NCI-H2081 (cell line): ENCODE measurements at places on chromosomes 1 and 21.

DNA sequence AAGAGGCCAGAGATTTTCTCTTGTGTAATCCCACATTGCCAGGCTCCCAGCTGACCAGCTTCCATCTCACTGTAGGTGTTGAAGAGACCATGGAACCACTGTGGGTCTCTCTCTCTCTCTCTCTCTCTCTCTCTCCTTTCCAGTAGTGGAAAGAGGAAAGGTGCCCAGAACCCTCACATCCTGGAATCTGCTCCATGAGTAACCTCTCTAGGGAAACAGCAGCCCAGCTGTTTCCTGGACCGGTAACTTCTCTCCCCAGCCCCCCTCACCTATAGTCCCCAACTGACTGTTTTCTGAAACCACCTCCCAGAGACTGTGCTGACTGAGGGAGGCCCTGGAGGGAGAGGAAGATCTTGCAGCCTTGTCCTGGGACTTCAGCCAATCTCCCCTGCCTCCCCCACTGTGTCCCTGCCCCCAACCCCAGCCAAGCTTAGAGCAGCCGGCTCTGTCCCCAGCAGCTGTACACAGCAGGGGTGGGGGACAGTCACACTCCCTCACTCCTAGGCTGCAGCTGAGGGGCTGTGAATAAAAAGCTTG is 20.6 kb upstream of the SLC45A3 start:
- peak; percentile 32 for DNase-seq

DNA sequence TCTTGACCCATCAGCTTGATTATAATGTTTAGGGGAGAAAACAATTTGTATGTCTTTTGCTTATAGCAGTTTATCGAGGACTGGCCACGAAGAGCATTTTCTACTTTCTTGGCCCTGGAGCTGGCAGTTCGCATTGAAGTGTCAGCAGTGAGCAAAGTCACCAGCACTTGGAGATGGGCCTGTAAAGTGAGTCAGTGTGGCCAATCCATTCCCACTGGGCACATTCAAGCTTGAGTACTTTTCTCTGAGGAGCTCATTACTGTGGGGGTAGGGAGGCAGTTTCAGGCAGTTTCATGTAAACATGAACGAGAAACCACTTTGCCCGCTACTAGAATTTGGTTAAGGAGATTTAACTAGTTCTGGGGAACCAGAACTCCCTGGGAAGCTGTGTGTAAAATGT is 164.8 kb downstream of the PRDM2 start:
- DNase-seq = no peak

- no peak for DNase-seq
Observed at GRCh38 chr1:225469051-225469450, 41.2 kb upstream of the LBR start.

- peak; percentile 13 for DNase-seq
Observed at GRCh38 chr1:24551960-24552571, 3.8 kb upstream of the NCMAP start.

GRCh38 chr1:226041419-226041818 is 21.1 kb upstream of the H3-3A start:
- no peak for DNase-seq

DNA sequence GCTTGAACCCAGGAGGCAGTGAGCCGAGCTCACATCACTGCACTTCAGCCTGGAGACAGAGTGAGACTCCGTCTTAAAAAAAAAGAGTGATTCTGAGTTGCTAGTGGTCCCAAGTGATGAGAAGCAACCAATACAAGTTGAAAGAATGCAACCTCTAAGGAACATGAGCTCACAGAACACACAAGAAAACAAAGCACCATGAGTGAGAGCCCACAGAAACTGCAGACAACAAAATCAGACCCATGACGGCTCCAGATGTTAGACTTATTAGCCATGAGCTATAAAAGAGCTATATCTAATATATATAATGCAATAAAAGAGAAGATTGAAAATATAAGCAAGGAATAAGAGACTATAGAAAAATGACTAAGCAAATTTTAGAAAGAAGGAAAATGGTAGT is 50.0 kb downstream of the MATN1 start:
- DNase-seq = no peak

DNA sequence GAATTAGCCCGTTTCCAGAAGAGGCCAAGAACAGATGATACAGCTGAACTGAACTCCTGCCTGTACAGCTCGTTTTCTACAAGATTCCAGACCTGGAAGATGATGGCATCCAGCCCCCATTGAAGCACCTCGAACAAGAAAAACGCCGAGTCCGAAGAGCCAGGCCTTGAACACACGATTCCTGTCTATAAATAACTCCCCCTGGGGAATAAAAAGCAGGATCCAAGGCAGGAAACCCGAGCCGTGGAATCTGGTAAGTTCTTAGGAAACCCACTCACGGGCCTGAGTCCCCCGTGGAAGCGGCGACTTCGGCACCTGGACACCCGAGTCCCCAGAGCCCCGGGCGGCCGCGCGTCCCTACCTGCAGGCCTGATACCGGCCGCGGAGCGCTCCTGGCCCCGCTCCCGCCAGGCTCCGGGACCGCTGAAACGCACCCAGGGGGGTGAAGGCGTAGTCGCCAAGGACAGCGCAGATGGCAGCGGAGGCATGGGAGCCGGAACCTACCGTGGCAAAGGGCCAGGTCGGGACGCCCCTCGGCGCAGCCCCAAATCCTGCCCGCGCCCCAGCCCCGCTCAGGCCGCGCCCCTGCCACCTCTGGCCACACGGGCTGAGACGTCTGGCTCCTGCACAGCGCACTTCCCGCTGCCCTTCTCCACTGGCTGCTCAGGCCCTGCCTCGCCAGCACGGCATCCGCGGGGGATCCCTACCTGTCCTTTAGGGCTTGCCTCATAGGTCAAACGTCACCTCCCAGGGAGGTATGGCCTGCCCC is 14.0 kb upstream of the HLCS start:
- peak; percentile 26 for DNase-seq

GRCh38 chr21:44703731-44704635 is 7.0 kb downstream of the KRTAP10-12 start:
- no peak for DNase-seq

DNA sequence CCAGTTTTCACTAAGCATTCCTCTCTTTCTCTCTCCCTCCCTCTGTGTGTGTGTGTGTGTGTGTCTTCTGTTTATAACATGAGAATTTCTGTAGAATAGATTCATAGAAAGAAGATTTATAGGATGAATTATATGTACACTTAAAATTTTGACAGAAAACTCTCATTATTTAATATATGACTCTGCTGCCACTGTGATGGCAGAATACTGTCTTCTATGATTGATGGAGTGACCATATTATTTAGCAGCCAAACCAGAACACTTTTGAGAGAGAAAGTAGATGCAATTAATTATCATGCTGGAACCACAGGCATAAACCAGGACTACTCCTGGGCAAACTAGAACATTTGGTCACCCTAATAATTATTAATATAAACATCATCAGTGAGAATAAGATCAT is 34.3 kb upstream of the XPR1 start:
- DNase-seq = no peak

GRCh38 chr1:167107456-167107855 is 13.6 kb downstream of the STYXL2 start:
- DNase-seq = no peak

- no peak for DNase-seq
Observed at GRCh38 chr1:80056179-80056578, 1049.6 kb upstream of the ADGRL4 start.

DNA sequence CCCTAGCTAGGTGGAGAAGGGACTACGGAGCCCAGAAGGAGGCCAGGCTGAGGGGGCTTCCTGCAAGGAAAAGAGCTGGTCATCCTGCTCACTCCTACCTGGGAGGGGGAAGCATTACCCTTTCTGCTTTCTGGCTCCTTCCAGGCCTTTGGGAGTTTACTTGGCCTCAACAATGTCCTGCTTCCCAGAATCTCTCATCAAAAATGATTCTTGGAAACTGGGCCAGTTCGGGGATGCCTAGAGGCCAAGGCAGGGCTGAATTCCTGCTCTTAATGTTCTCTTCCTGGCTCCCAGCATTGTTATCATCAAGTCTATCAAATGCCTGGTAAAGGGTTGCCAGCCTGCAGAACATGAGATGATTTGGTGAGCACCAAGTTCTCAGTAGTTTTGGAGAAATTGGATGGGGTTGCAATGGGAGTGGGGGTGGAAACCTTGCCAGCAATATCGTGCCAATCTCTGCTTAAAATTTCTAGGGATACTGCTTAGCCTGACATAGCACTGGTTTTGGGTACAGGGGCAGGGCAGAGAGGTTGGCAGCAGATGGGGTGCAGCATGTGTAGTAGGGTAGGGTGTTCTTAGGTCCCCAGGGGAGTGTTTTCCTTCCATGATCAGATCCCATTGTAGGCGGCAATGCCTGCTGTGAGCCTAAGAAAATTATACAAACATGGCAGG is 7.7 kb upstream of the PAFAH2 start:
- no peak for DNase-seq

DNA sequence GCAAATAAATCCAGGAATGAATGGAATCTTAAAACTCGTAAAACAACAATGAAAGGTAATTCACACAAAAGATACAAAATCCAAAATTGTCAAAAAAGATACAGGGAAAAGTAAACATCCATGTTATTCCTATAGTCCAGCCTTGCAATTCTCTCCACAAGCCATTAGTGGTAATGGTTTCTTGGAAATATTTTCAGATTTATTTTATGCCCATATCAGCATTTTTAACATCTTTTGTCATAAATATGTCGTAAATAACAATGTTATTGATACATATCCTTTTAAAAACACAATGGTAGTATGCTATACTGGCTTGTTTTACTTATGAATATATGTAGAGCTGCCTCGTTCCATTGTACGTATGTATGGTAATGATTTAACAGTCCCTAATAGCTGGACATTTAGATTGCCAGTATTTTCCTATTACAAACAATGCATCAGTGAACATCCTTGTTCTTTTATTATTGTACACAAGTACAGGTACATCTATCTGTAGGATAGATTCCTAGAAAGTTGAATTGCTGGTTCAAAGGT is 30.6 kb downstream of the DNTTIP2 start:
- no peak for DNase-seq

DNA sequence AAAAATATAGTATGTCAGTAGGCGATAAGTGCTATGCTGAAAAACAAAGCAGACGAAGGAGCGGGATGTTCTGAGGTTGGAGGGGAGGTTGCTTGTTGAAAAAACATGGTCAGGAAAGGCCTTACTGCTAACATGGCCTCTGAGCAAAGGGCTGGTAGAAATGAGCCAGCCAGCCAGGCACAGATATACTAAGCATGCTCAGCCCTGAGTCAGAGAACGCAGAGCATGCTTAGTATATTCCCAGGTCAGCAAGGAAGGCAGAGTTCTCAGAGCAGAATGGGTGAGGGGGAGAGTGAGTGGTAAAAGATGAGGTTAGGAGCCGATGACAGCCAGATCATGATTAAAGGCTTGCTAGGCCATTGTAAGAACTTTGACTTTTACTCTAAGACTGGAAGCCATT is 36.7 kb downstream of the ZBTB40 start:
- no peak for DNase-seq

DNA sequence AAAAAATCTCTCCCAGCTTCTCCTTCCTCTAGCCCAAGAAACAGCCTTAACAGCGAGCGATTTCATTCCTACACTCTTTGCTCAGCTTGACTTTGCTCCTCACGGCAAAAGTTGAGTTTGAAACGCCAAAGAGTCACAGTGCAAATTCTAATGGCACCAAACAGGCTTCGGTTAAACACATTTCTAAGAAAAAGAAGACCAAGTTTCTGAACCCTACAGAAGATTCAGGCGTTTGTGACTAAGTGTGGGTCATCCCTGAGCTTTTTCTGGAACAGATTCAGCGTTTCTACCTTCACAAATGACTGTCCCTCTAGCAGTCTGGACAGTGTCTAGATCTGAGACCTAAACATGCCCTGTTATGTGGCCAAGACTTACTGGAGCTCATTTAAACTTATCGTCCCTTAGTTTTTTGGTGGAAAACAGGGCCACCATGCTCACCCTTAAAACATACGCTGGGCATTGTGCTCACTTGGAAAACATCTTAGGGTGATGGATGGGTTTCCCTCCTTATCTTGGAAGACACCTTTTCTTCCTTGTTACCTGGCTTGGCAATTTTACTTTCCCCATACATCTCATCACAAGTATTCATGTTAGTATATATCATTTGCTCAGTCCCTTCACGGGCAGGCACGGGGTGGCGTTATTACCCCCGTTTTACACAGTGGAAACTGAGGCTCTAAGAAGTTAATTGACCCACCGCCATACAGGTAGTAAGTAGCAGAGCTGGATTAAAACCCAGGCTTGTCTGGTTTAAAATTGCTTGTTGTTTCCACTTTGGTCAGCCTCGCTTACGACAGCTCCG is 1.0 kb downstream of the C1orf198 start:
- DNase-seq = no peak

- DNase-seq = no peak
Observed at GRCh38 chr1:240344918-240345317, 253.2 kb downstream of the FMN2 start.

GRCh38 chr21:35232545-35233176 is 183.6 kb upstream of the RUNX1 start:
- DNase-seq = no peak

DNA sequence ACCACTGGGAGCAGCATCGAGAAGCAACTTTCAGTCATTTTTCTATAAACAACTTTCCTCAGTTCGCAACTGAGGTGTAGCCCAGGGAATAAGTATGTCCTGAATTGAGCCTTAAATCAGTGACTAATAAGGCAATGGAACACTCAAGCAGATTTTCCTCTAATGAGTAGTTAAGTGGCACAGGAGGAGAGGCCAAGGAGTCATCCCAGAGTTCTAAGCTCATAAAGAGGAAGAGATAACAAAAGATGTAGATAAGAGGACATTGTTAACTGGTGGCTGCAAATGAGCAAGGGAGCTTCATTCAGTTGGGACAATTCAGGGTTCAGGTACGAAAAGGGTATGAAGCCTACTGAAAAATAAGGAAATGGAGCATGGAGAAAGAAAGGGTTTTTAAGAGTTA is 64.5 kb downstream of the LRRC40 start:
- DNase-seq = no peak

GRCh38 chr1:168340781-168341482 is 60.3 kb downstream of the TBX19 start:
- DNase-seq = no peak

- DNase-seq = no peak
Observed at GRCh38 chr1:188281921-188282320, 1453.2 kb downstream of the PLA2G4A start.

GRCh38 chr1:200053091-200053490 is 25.6 kb downstream of the NR5A2 start:
- DNase-seq = no peak

DNA sequence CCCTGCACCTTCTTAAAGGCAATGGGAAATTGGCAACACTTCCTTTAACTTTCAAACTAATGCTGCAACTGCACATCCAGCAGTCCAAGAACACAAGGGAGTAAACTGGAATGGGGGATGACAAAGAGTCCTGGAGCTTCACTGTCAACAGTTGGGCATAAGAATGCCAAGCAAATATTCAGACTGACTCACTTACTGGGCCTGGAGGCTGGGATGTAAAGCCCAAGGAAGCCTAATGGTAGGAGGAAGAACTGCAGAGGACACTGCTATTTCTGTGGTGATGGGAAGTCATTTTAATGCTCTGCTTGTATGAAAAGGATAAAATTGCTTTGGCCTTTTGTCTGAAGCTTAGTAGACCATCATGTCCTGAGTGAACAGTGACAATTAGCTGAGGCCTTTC is 15.7 kb upstream of the DMRTA2 start:
- DNase-seq = no peak

GRCh38 chr1:147726168-147726567 is 34.2 kb downstream of the GJA5 start:
- DNase-seq = no peak

- DNase-seq = no peak
Observed at GRCh38 chr1:18326211-18326897, 154.4 kb upstream of the KLHDC7A start.

GRCh38 chr1:156727926-156728598 is at the start of gene METTL25B:
TSS of gene METTL25B (plus strand) at chr1:156728469. CDS start at chr1:156729105, 636 bp downstream.
- peak; percentile 93 for DNase-seq
